Femur (tissue), 1 donor: ENCODE measurements at places on chromosomes 2 and 18.
A peak's percentile ranks its signal among the peaks of the same experiment; 100 is the strongest.

DNA sequence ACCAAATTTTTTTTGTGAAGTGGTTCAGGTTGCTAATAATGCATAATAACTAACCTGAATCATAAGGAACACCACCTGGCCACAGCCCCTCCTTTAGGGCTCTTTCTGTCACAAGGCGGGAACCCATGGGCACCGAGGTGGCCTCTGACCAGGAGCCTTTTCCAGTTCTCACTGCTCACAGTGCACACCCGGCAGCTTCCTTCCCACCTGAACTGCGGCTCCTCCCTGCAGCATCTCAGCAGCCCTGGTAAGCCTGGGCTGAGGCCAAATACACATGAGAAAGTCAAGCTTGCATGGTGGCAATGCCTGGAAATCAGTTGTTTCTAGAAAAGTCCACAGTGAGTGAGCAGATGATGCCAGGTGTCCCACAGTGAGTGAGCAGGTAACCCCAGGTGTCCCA lies 77.6 kb upstream of the SNTG2 start:
- no peak for DNase-seq

GRCh38 chr18:34591920-34592444 lies 118.1 kb upstream of the DTNA start:
- DNase-seq: peak; percentile 44

GRCh38 chr2:222064286-222064685 lies 234.5 kb downstream of the PAX3 start:
- DNase-seq: no peak

DNA sequence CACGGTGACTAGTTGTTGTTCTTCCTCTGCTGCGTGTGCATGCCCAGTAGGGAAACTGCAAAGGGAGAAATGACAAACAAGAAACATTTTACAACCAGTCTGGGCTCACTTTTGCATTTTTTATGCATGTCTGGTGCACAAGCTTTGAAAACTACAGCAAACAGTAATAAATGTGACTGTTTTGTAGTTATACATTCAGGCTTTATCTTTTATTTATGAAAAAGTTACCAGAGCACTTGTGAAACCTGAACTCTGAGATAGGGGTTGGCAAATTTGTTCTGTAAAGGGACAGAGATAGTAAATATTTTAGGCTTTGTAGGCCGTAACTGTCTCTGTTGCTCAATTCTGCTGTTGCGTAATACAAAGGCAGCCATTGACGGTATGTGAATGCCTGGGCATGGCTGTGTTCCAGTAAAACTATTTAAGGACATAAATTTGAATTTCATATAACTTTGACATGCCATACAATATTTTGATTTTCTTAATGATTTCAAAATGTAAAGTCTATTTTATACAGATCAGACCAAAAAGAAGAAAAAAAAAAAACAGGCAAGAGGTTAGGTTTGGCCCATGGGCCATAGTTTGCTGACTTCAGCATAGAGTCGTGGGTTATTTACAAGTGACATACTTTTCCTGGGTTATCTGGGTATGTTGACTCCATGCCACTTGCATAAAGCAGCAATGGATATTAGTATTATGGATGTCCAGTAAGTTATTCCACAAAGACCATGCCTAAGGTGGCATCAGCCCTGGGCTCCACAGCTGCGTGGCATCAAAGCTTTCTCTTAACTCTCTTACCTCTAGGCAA lies 53.6 kb upstream of the EML6 start:
- DNase-seq: no peak

GRCh38 chr2:174044556-174044955 lies 79.4 kb upstream of the SP3 start:
- no peak for DNase-seq

DNA sequence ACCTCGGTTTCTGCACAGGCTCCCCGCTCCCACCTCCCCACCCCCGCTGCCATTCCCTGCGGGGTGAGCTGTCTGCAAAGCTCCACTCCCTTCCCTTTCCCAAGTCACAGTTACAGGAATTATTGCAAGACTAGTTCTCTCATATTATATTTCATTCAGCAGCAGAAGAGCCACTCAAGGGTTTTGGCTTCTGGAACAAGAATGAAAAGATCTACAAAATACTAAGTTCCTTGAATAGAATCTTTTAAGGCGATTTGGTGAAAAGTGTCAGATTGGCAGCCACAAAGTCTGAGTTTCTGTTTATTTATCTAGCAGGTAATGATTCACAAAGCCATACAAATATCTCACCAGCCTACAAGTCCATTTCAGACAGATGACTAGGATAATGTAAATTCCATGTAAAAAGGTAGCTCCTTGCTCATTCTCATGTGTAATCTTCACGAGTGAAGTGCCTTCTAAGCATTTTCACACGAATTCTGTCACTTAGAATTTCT lies 221.9 kb upstream of the RBBP8 start:
- peak; percentile 47 for DNase-seq

- no peak for DNase-seq
Observed at GRCh38 chr2:235005023-235005422, 53.2 kb downstream of the SH3BP4 start.

GRCh38 chr2:79801082-79801481 lies 288.2 kb downstream of the CTNNA2 start:
- no peak for DNase-seq

DNA sequence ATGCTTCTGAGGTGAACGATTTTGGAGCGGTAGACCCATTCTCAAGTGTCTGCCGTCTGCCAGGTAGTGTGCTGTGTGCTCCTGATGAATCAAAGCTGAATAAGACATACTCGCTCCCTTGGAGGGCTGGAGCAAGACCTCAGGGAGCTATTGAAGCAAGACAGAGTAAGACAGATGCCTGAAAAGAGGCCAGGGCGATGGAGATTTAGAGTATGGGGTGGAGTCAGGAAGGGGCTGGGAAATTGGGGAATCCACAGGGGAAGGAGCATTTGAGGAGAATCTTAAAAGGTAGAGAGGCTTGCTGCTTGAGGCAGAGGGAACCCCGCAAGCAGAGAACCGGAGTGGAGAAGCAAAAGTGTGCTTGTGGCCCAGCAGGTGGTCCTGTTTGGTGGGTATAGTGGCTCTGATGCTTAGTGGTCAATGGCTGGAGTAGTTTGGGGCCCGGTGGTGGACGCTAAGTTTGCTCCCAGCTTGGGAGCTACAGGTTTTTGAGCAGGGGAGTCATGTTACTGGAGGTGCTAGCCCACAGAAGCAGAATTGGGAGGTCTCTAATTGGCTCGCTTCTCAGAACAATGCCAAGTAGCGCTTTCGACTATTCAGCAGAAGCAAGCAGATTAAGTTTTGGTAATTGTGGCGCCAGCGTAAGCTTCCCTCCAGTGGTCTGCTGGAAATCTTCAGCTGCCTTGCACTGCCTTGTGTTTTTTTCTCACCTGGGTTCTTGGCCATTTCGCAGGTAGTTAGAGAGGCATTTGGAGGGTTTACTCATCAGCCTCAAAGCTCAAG lies 2.0 kb downstream of the CNNM4 start:
- no peak for DNase-seq

GRCh38 chr2:71997843-71998242 lies 149.8 kb downstream of the CYP26B1 start:
- no peak for DNase-seq
